GM12892 (cell line): ENCODE measurements at places on chromosomes 2 and 18.

GRCh38 chr2:67871686-67872412, 191.0 kb downstream of the C1D start:
- DNase-seq, result no peak

DNA sequence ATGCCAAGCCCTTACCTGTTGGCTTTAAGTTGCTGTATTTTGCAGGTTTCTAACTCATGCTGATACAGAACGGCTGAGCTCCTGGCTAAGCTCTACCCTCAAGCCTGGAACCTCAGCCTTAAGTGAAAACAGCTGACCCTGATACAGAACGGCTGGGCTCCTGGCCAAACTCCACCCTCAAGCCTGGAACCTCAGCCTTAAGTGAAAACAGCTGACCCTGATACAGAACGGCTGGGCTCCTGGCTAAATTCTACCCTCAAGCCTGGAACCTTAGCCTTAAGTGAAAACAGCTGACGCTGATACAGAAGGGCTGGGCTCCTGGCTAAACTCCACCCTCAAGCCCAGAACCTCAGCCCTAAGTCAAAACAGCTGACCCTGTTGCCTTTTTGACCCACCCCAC, 17.6 kb upstream of the DNER start:
- DNase-seq, result no peak

DNA sequence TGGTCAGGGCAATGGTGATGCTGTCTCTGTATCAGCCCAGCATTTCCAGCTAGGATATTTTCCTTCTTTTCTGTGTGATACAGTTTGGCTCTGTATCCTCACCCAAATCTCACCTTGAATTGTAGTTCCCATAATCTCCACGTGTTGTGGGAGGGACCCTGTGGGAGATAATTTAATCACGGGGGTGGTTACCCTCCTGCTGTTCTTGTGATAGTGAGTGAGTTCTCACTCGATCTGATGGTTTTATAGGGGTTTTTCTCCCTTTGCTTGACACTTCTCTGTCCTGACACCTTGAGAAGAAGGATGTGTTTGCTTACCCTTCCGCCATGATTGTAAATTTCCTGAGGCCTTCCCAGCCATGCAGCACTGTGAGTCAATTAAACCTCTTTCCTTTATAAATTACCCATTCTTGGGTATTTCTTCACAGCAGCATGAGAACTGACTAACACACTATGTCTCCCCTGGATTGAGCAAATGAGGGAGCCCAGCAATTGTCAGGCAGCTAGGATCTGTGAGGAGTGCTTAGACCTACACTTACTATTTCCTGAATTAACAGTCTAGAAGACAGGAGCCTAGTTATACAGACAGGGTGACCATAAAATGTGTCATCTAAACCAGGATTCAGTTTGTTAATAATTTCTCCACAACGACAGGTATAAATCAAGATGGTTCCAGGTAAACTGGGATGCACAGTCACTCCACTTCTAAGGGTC, 6.0 kb downstream of the SCN2A start:
- DNase-seq, result no peak

DNA sequence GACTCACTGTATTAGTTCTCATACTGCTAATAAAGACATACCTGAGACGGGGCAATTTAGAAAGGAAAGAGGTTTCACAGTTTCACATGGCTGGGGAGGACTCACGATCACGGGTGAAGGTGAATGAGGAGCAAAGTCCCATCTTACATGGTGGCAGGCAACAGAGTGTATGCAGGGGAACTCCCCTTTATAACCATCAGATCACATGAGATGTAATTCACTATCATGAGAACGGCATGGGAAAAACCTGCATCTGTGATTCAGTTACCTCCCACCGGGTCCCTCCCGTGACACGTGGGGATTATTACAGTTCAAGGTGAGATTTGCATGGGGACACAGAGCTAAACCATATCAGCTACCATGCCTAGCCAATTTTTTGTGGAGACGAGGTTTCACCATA, 168.2 kb downstream of the NEDD4L start:
- no peak for DNase-seq

GRCh38 chr2:1479346-1479745, 66.1 kb downstream of the TPO start:
- DNase-seq, result no peak

DNA sequence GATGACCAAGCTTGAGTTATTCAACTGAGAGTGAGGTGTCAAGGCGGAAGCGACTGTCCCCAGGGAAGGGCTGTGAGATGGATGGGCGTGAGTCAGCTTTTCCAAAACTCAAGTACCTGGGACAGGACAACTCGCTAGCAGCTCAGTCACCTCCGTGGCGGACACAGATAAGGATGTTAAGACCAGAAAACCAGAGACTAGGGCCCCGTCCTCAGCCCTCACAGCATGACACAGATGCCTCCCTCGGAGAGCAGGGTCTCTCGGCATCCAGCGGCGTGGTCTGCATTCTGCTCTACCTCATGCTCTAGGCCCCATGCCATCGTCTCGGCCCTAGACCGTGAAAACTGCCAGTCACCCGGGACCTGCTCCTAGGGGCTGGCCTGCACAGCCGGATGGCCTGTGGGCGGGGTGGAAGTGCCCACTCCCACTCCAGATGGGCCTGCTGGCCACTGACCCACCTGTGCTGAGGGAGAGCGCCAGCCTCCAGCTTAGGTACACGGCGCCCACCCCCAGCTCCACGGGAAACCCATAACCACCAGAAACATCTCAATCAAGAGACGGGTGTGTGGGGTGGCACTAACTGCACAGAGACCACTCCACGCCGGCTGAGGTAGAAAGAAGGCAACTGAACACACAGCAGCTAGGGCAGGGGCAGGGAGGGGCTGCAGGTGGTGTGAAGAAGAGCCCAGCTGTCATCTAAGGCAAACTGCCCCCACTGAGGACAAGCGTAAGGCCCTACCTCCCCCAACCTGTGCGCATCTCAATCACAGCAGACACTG, 39.8 kb downstream of the ANO7 start:
- no peak for DNase-seq

GRCh38 chr2:236717729-236718128, 148.1 kb downstream of the ACKR3 start:
- no peak for DNase-seq

GRCh38 chr2:42009657-42010580, 37.9 kb upstream of the PKDCC start:
- DNase-seq, result no peak

DNA sequence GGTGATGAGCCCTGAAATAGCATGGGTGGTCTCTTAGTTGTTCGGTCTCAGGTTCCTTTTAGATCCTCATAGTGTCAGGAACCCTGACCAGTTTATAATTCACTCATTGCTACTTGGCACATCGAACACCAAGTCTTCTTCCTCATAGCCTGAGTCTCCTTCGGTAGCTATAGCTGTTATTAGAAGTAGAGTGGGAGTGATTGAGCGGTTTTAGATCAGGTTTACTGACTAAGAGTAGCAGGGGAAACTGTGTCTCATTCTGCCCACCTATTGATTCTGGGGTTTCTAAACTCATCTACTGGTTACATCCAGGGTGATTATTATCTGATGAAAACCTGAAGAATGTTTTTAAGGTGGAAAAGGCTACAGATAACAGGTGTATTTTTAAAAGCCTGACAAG, 114.6 kb downstream of the SETBP1 start:
- DNase-seq, result no peak

DNA sequence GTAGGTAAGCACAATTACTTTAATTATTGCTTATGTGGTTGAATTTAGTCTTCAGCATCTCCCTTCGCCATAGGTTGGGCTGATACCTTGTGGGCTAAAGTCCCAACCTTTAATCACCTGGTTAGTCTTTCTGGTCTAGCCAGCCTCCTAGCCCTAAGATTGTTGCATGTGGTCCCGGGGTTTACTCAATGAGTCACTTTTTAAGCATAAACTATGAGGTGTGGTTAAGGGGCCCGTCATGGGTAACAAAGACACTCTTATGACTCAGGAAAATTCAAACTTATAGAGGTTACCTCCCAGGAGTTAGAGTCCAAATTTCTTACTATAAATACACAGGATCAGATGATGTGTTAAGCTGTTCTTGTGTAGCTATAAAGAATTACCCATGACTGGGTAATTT, 841.6 kb downstream of the TRIB2 start:
- no peak for DNase-seq

DNA sequence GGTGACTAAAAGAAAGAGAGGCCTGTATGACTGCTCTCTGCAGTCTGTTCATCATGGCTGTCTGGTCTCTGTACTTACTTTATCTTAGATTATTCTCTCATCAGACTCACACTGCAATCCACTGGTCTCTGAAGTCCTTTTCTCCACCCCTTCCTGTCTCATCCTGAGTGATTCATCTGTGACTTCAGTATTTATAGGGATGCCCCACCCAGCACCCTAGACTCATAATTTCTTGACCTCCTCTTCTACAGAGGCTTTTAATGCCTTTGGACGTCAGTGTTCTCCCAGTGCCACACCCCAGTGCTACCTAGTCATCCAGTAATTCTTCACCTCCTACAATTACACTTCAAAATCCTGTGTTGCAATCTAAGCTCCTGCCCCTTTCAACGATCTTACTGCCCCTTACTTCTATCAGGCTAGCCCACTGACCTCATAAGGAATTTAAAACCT, 14.9 kb upstream of the ITPRID2 start:
- DNase-seq, result no peak

- DNase-seq, result no peak
These were observed 43.7 kb upstream of the FOSL2 start for GRCh38 chr2:28348921-28349320.
